ENCODE measurements at places on chromosomes 5 and 9. TPM values are rescaled to one million over a fixed set of nuclear protein-coding genes. Genes with fewer than 3 reads are reported as not detected.

DNA sequence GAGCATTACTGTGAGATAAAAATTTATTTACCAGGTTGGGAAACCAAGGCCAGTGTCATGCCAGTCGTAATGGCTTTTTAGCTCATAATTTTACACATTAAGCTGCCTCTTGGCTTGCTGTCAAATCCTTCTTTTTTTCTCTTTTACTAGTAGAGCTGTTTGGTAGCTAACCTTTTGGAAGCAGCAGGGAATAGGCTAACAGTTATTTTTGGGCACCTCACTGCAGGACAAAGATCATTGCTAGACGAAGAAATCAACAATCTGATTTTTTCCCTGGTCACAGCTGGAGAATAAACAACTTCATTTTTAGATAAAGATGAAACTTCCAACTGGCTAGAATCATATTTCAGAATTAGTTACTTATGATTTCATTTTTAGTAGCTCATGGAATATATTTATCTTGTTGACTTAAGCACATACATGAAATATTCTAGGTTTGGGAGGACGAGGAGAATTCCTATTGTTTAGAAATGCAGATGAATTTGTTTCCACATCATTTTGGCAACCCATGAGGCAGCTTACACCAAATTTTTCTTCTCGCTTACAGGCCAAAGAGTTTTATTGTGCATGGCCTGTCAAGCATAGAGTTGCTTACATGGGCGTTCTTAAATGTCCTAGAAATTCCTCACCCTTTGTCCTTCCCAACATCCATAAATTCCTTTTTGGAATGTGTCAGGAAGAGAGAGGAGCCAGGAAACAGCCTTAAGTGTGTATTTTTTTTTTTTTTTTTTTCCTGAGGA is 19.6 kb downstream of the TNC start:
- H3K27me3 ChIP-seq: no peaks in the 10 kb centered on the region
- H3K4me3 ChIP-seq: no peak overlapping the region

Gene ARSI
- 0.30 TPM for total RNA-seq

- no peak overlapping the region for H3K4me3 ChIP-seq
- no peak overlapping the region for H3K27ac ChIP-seq
- H3K36me3 ChIP-seq: no peaks in the 10 kb centered on the region
These were observed 233.1 kb upstream of the RASA1 start for GRCh38 chr5:87034557-87034956.

- H3K27ac ChIP-seq: no peak overlapping the region
- H3K4me1 ChIP-seq: no peaks in the 10 kb centered on the region
These were observed 36.5 kb downstream of the LAMC3 start for GRCh38 chr9:131045300-131046092.

DNA sequence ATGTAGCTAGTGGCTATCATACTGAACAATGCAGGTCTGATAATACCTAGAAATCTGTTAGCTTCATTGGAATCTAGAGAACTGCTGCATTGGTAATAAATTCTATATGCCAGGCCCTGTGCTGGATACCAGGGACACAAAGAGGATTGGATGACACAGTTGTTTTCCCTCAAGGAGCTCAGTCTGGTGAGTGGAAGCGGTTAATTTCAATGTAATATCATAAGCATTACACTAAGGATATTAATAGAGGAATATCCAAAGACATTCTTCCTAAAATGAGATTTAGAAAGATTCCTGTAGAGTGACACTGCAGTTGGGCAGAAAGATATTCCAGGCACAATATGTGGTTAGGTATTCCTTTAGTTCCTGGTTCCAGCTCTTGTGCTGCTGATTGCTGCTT is 5.9 kb downstream of the CMYA5 start:
- no peak overlapping the region for H3K4me3 ChIP-seq
- H3K36me3 ChIP-seq: peaks cover 3% of the 10 kb centered on the region
- H3K27me3 ChIP-seq: no peaks in the 10 kb centered on the region
- peak overlapping the region; percentile 86 for H3K27ac ChIP-seq
- DNase-seq: no peak
- H3K4me1 ChIP-seq: peaks cover 42% of the 10 kb centered on the region

Gene LCN12
- 10.8 TPM for total RNA-seq

Gene OR1L8
- 0.48 TPM for total RNA-seq

Gene RAI14
- total RNA-seq: 21.3 TPM

Gene ANKRD18B
- not detected for total RNA-seq

Gene OTP
- total RNA-seq: not detected

Gene NUP214
- total RNA-seq: 29.5 TPM

GRCh38 chr5:96201503-96201902 is 231.5 kb downstream of the PCSK1 start:
- H3K4me1 ChIP-seq: no peaks in the 10 kb centered on the region
- no peak for DNase-seq
- H3K27me3 ChIP-seq: no peaks in the 10 kb centered on the region
- no peak overlapping the region for H3K4me3 ChIP-seq

DNA sequence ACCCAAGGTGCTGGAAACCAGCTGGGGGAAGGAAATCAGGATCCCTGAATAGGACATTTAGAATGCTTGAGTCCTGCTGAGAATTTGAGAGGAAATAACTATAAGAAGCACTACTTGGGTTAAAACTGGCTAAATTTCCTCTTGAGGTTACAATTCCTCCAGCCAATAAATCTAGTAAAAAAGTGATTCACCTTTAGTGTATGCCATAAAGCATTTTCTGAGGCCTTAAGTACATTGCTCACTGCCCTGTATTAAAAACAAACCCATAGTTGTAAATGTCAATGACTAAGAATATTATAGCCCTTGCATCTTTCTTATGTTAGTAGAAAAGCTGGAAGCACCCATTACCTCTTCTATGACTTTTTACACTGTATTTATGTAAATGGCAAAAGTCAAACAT is 634.7 kb upstream of the ARRDC3 start:
- H3K4me1 ChIP-seq: no peaks in the 10 kb centered on the region
- H3K27ac ChIP-seq: no peak overlapping the region
- no peak overlapping the region for H3K4me3 ChIP-seq
- no peaks in the 10 kb centered on the region for H3K36me3 ChIP-seq
- no peak for DNase-seq

DNA sequence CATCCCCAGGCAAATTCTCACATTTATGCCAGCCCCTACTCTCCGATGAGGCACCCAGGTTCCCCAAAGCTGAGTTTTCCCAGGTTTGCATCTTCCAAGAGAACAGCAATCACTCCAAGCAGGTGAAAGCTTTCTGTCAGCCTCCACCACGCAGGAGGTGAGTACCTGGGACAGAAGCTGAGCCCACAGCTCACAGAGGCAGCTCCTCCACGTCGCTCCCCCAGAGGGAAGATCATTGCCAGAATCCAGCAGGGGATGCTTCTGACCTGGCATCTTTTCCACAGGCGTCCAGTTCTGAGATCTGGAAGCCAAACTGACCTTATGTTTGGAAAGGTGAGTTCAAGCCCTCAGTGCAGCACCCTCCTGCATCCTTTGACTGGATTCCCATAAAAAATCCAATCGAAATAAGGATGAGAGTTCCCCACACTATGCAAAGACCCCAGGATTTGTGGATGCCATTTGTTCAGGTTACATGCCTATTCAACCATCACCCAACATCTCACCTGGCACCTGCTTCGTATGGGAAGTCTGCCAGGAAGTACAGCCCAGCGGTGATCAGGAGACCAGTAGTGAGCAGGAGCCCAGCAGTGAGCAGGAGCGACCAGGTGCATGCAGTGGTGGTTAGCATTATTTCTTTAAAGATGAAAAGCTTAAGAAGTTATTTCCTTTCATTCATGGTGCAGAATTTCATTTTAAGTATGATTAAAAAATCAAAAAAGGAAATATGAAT is 47.4 kb upstream of the OLFM1 start:
- no peak overlapping the region for H3K27ac ChIP-seq
- H3K27me3 ChIP-seq: no peaks in the 10 kb centered on the region
- H3K36me3 ChIP-seq: no peaks in the 10 kb centered on the region

DNA sequence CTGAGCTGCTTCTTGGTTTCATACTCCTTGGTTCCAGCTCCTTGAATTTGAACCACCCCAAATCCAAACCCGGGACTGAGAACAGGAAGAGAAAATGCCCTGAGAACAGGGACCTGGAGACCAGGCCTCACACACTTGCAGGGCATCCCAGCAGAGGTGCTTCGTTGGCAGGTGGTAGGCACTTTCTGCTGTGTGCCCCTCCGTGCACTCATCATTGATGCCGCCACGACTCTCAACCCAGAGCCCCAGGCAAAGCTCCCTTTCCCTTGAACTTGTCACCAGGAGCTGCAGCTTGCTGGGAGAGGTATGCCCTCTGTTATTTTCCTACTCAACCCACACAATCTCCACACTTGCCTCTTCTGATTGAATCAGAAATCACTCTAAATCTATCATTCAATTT is 217.8 kb upstream of the IRX1 start:
- peak; percentile 5 for DNase-seq
- H3K27me3 ChIP-seq: no peaks in the 10 kb centered on the region
- H3K4me3 ChIP-seq: no peak overlapping the region
- H3K27ac ChIP-seq: no peak overlapping the region
- H3K36me3 ChIP-seq: no peaks in the 10 kb centered on the region
- H3K4me1 ChIP-seq: no peaks in the 10 kb centered on the region

DNA sequence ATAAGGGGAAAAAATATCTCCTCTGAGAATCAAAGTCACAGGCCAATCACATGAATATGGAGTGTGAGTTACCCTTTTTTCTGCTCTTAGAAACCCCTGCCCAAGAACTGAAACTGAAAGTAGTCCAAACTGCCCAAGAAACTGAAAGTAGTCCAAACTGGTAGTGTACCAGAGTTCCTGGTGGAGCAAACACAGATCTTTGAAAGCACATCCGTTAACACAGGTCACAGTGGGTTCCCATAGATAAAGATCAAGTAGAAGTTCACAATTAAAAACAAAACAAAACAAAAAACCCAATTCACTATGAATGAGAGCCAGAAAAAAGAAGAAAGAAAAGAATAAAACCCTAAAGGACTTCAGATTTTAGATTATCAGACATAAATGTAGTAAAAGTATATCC is 332.4 kb upstream of the EFNA5 start:
- H3K27me3 ChIP-seq: no peaks in the 10 kb centered on the region
- H3K36me3 ChIP-seq: no peaks in the 10 kb centered on the region
- no peak for DNase-seq
- peak overlapping the region; percentile 4 for H3K4me3 ChIP-seq

DNA sequence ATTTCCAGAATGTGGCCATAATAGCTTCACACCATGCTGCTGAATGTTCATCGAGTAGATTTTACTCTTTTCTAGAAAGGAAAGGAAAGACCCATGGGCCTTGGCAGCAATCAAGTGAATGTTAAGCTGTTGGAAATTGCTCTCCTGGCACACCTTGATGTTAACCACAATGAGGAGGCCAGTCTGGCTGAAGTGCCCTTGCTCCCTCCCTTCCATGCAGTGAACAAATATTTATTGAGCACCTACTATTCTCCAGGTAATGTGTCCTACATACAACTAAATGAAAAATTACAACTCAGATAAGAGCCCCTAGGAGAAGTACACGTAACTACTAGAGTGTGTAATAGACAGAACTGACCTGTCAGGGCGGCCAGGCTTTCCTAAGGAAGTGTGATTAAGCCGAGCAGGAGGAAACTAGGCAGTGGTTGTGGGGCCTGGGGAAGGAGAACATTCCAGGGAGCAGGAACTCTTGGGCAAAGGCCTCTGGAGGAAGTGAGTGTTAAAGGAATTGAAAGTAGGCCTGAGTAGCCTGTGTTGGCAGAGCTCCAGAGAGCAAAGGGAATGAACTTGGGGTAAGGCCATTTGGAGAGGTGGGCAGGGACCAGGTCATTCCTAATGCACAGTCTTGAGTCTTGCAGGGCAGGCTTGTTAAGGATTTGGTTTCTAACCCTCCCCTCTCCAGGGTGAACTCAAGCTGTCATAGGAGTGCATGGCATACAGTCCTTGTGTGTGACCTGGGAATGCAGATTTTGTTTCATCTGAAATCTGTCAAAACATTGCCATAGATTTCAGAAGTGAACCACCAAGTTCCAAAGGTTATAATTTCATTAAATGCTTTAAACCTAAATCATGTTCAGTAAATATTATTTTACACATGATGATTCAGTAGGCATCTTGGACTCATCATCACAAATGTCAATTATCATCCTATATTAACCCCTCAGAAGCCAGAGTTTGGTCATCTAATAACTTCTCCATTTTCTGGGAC is 9.0 kb upstream of the ZSWIM6 start:
- H3K27me3 ChIP-seq: no peaks in the 10 kb centered on the region
- no peaks in the 10 kb centered on the region for H3K36me3 ChIP-seq
- H3K27ac ChIP-seq: no peak overlapping the region
- peaks cover 14% of the 10 kb centered on the region for H3K4me1 ChIP-seq
- H3K4me3 ChIP-seq: no peak overlapping the region
